ENCODE measurements at places on chromosomes 6 and 20.

DNA sequence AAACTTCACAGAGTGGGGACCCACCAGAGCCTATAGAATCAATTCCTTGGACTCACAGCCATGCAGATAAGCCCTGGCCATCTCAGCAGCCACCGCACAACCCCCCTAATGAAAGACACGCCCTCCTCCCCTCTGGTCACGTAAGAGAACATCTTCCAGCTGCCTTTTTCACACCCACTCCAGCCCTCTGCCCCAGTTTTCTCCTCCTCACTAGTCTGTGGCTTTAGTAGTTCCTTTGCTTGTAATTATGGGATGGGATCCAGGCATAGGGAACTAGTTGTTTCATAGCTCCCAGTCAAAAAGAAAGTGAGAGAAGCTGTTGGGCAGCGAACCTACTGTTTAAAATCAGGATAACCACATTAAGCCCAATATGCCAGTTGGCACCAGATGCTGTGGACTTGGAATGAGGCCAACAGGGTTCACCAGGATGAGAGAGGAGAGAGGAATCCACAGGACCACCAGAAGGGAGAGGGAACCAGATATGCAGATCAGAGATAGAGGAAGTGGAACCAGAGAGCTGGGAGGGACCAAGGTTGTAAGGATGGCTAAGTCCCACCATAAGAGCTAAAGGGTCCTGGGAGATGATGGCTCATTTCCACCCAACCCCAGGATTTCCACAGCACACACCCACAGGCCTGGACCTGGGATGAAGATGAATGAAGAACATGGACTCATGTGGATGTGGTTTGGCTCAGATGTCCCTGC lies 9.0 kb upstream of the BTN3A1 start:
- DNase-seq, result no peak

DNA sequence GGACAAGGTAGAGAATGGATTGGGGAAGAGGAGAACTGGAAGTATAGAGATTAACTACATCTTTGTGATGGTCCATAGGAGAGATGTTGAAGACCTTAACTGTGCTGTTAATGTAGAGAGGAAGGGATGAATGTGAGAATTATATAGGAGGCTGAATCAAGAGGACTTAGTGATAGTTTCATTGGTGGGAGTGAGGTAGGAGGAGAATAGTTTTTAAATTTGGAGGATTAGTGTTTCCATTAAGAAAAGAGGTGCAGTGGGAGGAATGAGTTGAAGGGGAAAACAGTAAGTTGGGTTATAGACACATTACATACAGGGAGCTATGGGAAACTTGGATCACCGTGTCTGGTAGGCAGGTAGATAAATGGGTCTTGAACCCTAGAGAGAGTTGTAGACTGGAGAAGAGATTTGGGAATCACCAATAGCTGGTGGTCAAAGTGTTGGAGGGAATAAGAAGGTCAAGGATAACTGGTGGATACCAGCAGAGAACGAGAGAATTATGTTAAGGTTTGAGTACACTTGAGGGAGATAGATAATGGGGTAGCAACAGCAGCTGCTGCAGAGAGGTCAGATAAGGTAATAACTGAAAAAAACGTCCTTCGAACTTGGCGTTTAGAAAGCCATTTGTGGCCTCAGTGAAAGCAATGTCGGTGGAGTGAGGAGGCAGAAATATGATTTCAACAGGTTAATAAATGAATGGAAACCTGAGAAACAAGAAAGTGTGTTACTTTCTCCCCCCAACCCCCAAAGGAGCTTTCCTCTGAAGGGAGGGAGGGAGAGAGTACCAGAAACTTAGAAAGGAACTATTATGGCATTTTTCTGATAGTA lies 3.1 kb downstream of the C6orf89 start:
- DNase-seq, result no peak

DNA sequence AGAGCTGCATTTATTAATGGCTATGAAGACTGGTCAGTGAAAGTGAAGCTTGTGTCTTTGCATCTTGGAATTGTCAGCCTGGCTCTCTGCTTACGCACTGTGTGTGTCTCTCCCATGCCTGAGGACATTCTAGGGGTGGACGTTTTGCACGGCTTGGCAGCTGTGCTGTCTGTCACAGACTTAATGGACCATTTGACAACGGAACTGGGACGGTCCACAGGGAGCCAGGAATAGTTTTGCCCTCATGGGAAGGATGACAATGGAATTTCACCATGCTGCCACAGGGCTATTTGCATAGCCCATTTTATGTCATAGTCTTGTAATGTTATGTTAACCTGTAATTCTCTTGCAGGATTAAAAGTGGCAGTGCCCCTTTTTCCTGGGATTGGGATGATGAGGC lies 44.7 kb downstream of the OR2B6 start:
- DNase-seq, result no peak

DNA sequence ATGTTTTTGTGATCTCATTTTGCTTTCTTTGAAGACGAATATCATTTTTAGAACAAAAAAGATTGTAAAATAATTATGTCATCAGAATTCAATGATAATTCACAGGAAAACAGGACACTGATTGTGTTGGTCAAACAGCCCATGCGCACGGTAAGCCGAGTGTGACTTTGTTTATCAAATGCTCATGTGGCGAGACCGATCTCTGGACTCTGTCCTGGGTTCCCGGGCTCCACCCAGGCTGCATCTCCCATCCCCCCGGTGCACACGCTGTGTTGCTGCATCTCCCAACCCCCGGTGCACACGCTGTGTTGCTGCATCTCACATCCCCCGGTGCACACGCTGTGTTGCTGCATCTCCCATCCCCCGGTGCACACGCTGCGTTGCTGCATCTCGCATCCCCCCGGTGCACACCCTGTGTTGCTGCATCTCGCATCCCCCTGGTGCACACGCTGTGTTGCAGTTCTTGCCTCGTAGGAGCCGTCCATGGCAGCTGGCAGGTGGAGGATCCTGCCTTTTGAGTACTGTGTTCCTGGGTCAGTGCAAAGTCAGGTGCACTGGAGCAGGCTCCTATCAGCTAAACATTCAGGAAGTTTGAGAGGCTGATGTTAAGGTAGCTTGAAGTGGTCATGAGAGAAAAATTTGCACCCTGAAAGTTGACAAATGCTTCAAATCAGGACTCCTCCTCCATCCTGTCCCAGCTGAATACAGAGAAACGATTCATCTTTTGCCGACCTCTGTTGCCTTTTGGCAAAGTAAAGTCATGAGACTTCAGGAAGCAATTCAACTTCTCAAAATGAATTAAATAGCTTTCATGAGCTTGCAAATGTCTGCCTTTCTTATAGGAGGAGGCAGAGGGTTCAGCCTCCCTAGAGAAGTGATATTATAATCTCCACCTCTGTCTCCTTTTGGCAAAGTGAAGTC lies 77.1 kb upstream of the FRMD1 start:
- DNase-seq, result no peak

- DNase-seq, result no peak
Observed at GRCh38 chr6:7154341-7155139, 46.8 kb downstream of the RREB1 start.

GRCh38 chr20:325889-326644 lies 715 bp downstream of the SOX12 start:
- DNase-seq, result no peak

GRCh38 chr6:66126358-66126757 lies 419.3 kb upstream of the EYS start:
- DNase-seq, result no peak

DNA sequence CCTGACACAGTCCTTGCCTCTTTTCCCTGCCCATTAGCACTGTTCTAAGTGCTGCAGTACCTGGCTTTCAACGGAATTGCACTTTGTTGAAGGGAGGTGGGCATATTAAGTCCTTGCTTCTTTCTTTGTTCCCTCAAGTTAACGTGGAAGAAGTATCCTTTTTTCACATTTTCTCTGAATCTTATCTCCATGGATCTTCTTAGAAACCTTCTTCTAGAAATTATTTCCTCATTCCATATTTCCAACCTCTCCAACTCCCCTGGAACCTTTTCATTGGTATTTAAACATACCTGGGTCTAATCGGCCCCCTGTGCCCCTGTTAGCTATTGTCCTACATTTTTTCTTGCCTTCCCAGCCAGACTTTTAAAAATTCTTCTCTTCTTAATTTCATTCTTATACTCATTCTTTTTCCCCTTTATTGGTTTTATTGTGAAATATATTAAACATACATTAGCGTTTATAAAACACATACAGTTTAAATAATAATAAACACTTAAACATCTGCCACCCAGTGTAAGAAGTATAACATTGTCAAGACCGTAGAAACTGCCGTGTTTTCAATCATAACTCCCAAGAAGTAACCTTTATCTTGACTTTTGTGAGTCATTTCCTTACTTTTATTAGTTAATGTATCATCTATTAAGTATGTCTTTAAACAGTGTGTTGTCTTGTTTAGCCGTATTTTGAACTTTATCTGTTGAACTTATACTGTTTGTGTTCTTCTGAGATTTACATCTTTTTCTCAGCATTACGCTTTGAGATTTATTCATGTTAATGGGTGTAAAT lies 118.2 kb downstream of the CDKAL1 start:
- no peak for DNase-seq

DNA sequence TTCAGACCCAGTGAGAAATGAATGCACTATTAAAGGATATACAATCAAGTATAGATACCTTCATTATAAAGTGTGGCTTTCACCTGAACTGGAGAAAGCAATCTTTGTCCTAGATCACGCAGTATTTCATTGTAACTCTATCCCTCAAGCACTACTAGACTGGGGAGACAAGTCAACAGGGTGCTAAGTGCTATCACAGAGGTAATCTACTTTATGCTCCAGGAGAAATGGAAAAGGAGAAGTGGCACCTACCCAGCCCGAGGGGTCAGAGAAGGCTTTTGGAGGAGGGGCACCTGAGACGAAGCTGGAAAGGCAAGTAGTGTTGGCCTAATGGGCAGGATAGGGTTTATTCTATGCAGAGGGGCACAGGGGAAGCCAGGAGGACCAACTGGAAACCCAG lies 17.1 kb downstream of the ZHX3 start:
- no peak for DNase-seq

All from NT2/D1 (cell line).